ENCODE measurements at places on chromosomes 7 and 10. TPM values are rescaled to one million over a fixed set of nuclear protein-coding genes. Genes with fewer than 3 reads are reported as not detected.

- no peak for DNase-seq
These were observed 44.6 kb upstream of the C1QL3 start for GRCh38 chr10:16566202-16566805.

PPP1R17 gene
- not detected for polyA plus RNA-seq

DNA sequence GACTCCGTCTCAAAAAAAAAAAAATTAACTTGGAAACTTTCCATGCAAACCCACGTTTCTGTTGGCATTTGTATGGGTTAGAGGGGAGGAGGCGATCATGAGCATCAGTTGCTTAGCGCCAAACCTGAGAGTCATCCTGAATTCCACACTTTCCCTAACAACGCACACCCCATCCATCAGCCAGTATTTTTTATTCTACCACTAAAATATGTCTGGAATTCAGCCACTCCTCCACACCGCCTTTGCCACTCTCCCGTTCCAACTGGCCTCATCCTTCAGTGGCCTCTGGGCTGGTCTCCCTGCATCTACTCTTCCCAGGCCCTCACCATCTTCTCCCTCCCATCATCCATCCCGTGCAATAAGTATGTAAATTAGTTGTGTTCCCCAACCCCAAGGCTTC, 4.7 kb upstream of the LMBR1 start:
- no peak for DNase-seq

SLC13A1 gene
- not detected for polyA plus RNA-seq

SLC26A3 gene
- polyA plus RNA-seq: not detected

- DNase-seq: no peak
These were observed 99.7 kb upstream of the PPIF start for GRCh38 chr10:79247373-79248137.

- no peak for DNase-seq
These were observed 44.5 kb downstream of the CSTF2T start for GRCh38 chr10:51654918-51655317.

- no peak for DNase-seq
These were observed 8.8 kb downstream of the ARL5B start for GRCh38 chr10:18668026-18668425.

GRCh38 chr7:110534241-110534931, 556.5 kb upstream of the LRRN3 start:
- DNase-seq: no peak

- no peak for DNase-seq
These were observed 290.6 kb downstream of the FZD1 start for GRCh38 chr7:91554883-91555282.

DNA sequence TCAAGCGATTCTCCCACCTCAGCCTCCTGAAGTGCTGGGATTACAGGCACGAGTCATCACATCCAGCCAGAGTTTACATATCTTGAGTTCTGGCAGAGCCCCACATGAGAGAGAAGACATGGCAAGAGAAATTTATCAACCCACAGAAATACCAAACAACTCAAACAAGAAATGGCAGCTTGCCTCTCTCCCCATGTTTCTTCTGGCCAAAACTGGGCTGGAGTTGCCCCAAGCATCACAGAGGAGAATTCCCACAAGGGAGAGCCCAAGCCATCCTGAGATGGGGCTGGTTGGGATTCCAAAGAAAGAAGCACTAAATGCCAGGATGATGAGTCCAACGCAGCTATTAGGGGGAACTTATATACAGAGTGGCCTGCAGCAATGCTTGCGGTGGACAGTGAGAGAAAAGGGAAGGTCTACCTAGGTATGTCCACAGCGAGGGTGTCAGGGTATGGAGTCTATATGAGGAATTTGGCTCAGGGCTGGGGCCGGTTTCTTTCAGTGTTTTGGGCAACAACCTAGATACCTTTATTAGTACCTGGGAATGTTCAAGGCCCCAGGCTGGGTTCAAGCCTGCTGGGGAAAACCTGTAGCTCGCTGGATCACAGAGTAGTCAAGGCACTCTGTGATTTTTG, 14.5 kb upstream of the PAX4 start:
- no peak for DNase-seq

- DNase-seq: no peak
These were observed 14.9 kb downstream of the ZC3HAV1 start for GRCh38 chr7:139094596-139094995.

ATRNL1 gene
- not detected for polyA plus RNA-seq

DNA sequence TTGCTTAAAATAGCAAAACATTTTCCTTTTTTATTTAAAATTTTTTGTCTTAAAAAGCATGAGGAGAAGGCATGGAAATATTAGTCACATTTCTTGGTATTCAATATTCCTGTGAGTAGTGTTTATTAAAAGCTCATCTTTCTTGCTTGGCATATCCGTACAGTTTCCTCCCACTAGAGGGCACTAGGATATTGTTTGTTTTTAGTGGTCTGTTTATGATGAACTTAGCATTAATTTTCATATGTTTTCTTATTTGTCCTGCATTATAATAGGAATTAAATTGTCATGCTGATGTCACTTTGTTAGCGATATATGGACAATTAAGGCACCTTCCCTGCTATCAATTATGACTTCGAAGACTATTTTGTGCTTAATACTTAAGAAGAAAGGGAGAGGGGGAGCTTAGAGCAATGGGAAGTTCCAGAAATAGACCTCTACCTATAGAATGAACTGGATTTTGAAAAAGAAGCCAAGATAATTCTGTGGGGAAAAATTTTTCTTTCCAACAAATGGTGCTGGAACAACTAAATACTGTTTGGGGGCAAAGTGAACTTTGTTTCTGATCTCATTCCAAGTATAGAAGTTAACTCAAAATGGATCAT, 91.0 kb upstream of the STRIP2 start:
- no peak for DNase-seq

- no peak for DNase-seq
These were observed 233.8 kb downstream of the C7orf25 start for GRCh38 chr7:42677751-42678699.

GRCh38 chr7:47416492-47417480, 165.1 kb downstream of the TNS3 start:
- no peak for DNase-seq

GRCh38 chr7:121517591-121517990, 121.5 kb upstream of the FAM3C start:
- DNase-seq: no peak

HOXA10 gene
- not detected for polyA plus RNA-seq

Measured in naive thymus-derived CD8-positive, alpha-beta T cell (primary cell).